ENCODE measurements at places on chromosomes 1 and 21. TPM values are rescaled to one million over a fixed set of nuclear protein-coding genes. Genes with fewer than 3 reads are reported as not detected.

DNA sequence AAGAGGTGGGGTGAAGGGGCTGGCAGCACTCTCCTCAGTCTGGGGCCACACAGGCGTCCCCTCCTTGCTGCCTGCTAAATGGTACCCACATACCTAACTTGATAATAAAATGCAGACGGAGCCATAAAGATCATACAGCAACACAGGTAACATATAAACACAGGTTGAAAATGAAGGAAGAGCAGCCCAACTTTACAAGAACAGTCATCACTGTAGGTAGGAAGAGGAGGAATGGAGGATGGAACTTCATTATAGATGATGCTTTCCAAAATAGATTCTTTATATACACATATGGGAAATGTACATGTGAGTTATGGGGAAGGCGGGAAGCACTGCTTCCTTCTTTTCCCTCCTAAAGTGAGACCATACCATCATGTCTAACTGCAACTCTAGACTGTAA, 13.4 kb downstream of the C2CD2 start:
- DNase-seq: no peak

DNA sequence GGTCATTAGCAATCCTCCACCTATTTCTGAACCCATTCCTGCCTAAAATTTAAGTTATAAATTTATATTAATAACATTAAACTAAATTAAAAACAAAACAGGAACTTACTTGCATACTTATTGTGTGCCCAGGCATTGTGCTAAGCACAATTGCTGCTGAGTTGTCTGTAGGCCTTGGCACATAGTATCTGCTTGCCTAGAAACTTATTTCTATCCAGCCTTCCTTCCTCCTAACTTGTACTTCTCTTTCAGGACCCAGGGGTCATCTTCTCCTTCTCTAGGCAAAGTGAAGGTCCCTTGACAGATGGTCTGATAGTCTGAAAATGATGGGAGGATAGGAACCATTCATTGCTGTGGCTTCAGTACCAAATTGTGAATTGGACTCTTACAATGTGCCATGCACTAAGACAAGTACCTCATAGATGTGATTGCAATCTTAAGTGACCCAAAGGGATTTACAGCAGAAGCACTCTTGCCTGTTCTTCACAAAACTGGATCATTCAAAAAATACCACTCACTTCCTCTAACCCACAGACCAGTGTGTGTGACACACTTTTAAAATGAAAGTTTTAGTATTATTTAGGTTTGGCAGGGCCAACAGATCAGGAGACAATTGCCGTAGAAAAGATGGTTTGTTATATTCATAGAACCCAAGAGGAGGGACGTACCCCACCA, 10.3 kb upstream of the CD101 start:
- DNase-seq: no peak

The LCE2B gene
- total RNA-seq: not detected

DNA sequence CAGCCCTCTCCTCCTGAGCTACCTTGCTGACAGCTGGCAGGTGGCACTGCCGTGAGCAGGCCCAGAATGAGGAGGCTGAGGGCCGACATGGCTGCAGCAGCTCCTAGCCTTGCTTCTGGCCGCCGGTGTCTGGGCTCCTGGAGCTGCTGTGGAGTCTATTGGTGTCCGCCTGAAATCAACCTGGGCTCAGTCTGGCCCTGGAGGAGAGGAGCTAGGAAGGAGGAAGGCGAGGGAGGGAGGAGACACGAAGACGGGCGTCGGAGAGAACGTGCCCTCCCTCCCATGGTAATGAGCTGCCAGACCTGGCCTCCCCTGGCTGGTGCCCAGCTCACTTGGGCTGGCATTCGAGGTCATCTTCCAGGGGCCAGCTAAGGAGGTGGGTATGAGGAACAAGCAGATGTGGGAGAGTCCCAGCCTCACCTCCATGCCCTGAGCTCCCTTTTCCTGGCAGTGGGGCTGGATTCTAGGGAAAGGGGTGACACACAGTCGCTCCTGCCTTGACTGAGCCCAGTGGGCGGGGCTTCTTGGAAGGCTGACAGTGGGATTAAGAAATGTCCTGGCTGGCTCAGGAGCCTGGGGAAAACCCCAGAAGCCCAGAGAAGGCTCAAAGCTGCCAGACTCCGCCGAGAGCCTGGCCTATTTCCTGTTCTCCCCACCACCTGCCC, at the start of gene PDZK1IP1:
Gene PDZK1IP1 (minus strand): TSS at position 193 of the 665 bp plus-strand sequence. CDS start 104 bp downstream, at position 89.
- DNase-seq: no peak

DNA sequence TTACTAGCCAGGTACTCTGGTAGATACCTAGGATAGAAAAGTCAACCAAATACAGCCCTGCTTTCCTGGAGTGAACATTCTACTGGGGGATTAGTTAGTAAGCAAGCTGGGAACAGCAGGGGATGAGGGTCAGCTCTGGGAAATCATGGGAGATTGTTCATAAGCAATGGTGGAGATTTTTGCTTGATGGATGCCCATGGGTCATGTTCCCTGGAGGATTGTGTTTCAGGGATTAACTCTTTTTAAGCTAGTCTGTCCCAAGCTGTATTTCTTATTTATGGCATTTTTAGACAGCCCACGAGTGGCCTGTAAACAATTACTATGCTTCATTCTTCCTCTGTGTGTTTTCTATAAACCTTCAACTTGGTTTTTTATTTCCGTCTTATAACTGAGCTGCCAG, 18.9 kb downstream of the CACHD1 start:
- no peak for DNase-seq

DNA sequence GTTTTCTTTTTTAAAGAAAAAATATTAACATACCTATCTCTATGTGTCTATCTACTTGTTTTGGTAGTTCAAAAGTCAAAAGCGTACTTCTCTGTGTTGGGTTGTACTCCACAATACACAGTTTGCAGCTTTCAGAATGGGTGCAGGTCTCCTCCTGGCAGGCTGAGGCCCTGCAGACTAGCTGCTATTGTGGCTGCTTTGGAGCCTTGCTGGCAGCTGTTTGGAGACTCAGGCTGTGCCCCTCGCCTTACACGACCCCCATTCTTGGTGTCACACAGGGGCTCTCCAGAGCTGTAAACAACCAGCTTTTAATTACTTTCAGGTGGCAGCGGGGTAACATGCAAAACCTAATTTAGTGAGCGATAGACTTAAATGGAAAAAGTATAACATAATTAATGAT, 160.4 kb downstream of the DSCAM start:
- DNase-seq: no peak

The OR2L2 gene
- not detected for total RNA-seq

DNA sequence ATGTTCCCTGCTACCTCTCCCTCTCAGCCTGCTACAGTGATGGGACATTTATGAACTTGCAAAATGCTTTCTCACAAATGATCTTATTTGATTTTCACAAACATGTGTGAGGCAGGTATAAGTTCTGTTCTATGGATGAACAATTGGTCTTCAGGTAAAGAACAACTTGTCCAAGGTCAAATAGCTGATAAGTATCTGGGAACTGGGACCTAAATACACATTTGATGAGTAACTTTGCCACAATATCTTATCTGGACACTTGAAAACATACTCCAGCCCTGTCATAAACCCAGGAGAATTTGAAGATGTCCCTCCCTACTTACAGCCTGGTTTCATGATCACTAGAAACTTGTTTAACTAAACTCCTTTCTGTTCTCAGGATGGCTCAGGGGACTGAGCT, 23.0 kb downstream of the LRRN2 start:
- DNase-seq: no peak

DNA sequence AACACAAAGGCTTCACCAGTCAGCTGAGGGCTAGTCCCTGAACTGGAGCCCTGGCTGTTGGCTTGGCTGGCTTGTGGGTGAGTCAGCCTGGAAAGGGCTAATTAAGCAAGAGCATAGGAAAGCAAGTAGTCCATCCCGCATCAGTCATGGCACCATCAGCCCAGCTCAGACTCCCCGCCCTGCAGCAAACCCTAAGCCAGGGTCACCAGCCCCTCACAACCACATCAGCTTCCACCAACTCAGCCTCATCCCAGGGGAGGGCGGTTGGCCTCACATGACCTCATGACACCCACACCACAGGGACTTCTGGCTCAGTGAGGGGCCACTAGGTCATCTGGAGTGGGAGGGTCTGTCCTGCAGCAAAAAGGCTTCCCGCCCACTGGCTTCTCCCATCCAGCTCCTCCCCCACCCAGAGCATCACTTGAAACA, 7.0 kb upstream of the SPATC1L start:
- DNase-seq: peak; percentile 79

The CCDC18 gene
- total RNA-seq: 5.4 TPM

DNA sequence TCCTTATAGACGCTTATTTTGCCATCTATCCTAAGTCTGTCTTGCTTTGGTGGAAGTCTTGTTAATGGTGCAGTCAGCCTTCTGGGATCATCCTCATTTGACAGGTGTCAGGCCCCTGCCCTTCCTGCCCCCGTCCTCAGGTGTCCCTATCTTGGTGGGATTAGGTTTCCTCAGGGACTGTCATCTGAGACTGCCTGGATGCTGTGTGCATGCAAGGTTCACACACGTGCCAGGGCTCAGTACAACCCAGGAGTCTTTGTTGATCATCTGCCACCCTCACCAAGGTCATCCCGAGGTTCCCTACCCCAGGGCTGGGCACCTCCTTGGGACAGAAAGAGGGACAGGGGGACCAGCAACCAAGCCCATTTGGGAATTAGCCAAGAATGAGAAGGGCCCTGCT, 18.0 kb downstream of the PADI2 start:
- DNase-seq: no peak

- DNase-seq: no peak
Measured at GRCh38 chr1:1596493-1597274, 3.3 kb downstream of the FNDC10 start.

DNA sequence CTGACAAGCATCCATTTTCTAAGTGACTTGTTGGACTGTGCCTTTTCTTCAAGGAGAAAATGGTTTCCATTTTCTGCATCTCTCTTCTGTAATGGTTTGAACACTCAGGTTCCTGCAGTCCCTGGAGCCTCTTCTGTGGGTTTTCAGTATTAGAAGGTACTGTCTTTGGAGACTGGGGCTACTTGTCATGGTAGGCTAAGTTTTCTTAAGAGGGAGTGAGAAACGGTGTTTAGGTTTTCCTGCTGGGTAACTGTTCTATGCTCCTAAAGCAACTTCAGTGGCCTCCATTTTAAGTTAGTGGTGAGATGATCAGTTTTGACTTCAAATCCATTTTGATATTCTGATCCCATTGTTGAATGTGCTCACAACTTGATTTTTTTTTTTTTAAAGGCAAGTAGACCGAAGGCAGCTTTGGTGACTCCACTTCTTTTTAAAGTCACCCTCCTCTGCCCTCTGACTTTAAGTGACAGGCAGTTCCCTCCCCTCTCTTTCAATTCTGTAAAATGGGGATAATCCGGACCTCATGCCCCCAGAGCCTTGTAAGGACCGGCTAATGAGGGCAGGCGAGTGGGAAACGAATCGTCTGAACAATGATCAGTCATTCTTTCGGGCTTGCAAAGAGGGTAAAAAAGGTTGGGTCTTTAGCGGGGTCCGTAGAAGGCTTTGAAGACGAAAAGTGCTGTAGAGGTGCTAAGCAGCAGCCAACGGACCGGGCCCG, 1.0 kb upstream of the ARID1A start:
- no peak for DNase-seq

GRCh38 chr1:100362821-100363466, 10.6 kb downstream of the CDC14A start:
- DNase-seq: no peak

- DNase-seq: no peak
Measured at GRCh38 chr1:170303034-170303433, 157.3 kb downstream of the NTMT2 start.

DNA sequence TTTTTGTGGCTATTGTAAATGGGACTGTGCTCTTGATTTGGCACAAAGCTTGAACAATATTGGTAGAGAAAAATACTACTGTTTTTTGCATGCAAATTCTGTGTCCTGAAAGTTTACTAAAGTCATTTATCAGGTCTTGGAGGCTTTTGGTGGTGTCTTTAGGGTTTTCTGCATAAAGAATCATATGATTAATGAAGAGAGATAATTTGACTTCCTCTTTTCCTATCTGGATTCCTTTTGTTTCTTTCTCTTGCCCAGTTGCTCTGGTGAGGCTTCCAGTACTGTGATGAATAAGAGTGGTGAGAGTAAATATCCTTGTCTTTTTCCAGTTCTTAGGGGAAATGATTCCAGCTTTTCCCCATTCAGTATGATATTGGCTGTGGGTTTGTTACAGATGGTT, 1166.7 kb downstream of the NCAM2 start:
- no peak for DNase-seq

The TLCD4 gene
- total RNA-seq: under 0.01 TPM

DNA sequence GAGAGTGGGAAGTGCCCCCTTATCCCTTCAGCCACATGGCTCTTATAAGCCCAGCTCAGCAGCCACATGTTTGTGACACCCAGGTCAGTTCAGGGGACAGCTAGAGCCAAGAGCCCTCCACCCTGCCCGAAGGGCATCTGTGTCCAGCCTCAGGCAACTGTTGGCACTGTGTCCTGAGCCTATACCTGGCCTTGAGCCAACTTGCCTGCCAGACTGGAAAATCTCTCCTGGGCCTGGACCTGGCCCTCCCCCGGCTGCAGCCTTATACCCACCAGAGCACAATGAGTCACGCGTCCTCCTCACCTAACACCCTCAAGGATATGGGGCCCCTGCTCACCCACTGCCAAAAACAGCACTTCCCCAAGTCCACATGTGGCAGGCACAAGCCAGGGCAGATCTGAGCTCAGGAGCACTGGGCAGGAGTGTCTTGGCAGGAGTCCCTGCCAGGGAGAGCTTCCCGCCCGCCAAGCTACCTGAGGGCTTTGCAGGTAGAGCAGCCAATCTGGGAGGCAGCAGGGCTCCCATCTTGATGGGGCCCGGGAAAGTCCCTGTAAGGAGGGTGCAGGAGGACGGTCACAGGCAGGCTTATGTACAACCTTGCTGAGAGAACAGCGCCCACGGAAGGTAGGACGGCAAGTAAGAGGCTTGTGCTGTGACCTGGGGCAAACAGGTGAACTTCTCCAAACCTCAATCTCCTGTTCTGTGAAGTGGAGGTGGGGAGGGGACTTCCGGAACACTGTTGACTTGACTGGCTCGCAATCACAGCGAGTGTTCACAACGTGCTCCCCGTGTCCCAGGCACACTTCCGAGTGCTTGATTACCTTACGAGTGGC, 19.8 kb upstream of the HSPG2 start:
- peak; percentile 78 for DNase-seq

The S100A7A gene
- total RNA-seq: not detected

GRCh38 chr1:175171036-175171913, 21.3 kb downstream of the KIAA0040 start:
- DNase-seq: no peak

DNA sequence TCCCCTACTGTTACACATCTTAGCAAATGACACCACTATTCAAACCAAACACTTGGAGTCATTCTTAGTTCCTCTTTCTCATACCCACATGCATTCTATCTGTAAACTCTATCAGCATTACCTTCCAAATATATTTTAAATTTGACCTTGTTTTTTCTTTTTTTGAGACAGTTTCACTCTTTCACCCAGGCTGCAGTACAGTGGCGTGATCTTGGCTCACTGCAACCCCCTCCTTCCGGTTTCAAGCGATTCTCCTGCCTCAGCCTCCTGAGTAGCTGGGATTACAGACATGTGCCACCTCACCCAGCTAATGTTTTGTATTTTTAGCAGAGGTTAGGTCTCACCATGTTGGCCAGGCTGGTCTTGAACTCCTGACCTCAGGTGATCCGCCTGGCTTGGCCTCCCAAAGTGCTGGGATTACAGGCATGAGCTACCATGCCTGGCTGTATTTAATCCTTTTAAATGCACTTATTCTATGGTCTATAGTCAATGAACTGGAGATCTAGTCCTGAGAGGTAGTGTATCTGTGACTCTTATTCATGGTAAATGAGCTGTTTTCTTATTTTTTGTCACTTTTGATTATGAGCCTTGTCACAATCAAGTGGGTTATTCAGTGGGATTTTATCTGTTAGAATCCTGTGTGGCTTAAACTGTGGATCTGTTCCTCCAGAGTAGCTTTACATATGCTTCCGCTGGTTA, 73.1 kb downstream of the GATAD2B start:
- DNase-seq: no peak

The TEDDM1 gene
- total RNA-seq: not detected

The TDRD5 gene
- 0.22 TPM for total RNA-seq

All from lung microvascular endothelial cell (primary cell).